Adrenal gland (tissue), 19 donors: ENCODE measurements at places on chromosomes 6 and 20. TPM values are rescaled to one million over a fixed set of nuclear protein-coding genes. Genes with fewer than 3 reads are reported as not detected.

GJA10 gene
- not detected for total RNA-seq

CYP24A1 gene
- not detected for total RNA-seq

PERP gene
- 8.8 TPM for total RNA-seq

CNKSR3 gene
- 2.1 TPM for total RNA-seq

VEGFA gene
- total RNA-seq, result 59.0 TPM

KCNS1 gene
- total RNA-seq, result 0.33 TPM

GGT7 gene
- 6.5 TPM for total RNA-seq

DNA sequence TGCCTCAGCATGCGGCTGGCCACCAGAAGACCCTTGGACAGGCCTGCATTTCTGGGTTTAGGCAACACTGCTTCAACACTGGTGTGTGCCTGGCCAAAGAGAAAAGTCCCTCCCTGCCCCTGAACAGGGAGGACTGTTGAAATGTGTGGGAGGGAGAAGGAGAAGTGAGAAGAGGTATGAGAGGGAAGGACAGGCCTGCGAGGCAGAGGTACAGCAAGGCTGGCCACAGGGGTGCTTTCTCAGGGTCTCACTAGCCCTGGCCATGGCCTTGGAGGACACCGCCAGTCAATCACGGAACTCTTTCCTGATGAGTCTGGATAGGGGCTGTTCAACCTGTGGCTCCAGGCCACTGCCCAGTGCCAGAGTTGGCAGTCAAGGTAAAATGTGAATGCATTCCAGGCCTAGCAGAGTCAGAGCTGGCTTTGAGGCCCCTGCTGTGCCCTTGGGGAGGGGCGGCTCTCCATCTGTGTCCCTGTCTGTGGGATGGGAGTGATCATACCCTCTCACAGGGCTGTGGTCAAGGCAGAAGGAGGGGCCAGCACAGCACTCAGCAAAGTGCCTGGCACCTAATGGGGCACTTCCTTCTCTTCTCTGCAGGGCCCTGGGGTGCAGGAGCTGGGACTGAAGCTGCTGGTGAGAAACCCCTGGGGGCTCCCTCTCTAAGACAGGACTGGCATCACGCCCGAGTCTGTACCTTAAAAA, 43.2 kb upstream of the CDH22 start:
- no peaks in the 10 kb centered on the region for H3K27me3 ChIP-seq
- DNase-seq, result peak; percentile 57
- H3K27ac ChIP-seq, result peak overlapping the region; percentile 63
- peaks cover 42% of the 10 kb centered on the region for H3K4me1 ChIP-seq

- H3K27ac ChIP-seq, result no peak overlapping the region
- peaks cover 6% of the 10 kb centered on the region for H3K4me1 ChIP-seq
- H3K36me3 ChIP-seq, result no peaks in the 10 kb centered on the region
- no peak overlapping the region for H3K4me3 ChIP-seq
Observed at GRCh38 chr6:150638267-150638666, 38.6 kb downstream of the PLEKHG1 start.

DNA sequence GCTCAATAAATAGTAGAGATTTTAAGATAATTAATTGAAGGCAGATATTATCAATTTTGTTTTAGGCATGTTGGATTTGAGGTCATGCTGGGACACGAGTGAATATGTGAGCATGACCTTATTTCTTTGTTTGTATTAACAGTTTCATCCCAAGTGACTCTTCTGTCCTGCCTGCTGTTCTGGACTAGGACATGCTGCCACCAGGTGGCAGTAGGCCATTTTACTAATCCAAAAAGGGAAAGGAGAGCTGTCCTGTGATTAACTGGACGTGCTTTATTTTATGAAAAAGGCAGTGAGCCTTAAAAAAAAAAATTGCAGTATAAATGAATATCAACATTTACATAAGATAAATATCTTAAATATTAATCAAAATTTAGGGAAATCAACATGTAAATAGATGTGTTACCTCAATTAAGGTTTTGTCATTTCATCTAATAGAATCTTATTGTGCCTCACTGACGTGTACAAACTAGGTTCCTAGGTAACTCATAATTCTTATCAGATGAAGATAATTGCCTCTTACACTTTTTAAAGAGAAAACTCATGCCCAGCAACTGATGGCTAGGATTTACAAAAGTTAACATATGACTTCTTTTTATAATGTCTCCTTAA, 49.8 kb downstream of the FRK start:
- H3K4me3 ChIP-seq, result no peak overlapping the region
- H3K27me3 ChIP-seq, result no peaks in the 10 kb centered on the region
- H3K4me1 ChIP-seq, result no peaks in the 10 kb centered on the region
- H3K36me3 ChIP-seq, result no peaks in the 10 kb centered on the region
- no peak overlapping the region for H3K27ac ChIP-seq

GRCh38 chr6:71444222-71444621, 155.6 kb downstream of the OGFRL1 start:
- H3K36me3 ChIP-seq, result no peaks in the 10 kb centered on the region
- H3K4me1 ChIP-seq, result no peaks in the 10 kb centered on the region
- no peaks in the 10 kb centered on the region for H3K27me3 ChIP-seq
- no peak overlapping the region for H3K4me3 ChIP-seq
- DNase-seq, result no peak

DNA sequence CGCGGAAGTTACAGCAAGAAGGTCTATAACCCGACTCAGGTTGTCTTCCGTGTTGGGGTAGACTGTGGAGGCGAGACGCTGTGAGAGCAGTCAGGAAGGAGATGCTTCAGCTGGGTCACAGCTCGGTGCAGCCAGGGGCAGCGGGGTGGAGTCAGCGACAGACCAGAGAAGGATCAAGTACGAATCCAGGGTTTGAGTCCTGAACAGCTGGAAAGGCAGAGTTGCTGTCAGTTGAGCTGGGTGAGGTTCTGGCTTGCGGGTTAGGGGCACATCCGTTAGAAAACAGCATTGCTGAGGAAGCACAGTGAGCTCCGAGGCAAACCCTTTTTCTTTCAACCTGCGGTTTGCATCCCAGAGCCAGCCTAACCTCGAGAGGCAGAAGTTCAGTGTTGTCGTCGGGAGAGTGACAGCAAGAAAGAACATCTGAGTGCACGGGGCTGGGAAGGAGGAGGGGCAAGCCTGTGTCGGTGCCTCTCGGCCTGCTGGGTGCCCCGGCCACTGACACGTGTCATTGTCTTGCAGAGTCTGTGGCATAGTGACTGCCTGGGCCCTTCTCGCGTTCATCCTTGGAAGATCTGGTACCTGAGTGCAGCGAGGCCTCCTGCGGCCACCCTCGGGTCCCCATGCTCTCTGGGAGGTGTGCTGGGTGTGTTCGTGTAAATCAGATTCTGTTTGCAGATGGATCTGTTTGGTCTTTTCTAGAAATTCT, 20.0 kb downstream of the PNLDC1 start:
- H3K4me3 ChIP-seq, result no peak overlapping the region
- no peaks in the 10 kb centered on the region for H3K36me3 ChIP-seq
- H3K4me1 ChIP-seq, result no peaks in the 10 kb centered on the region
- DNase-seq, result no peak
- no peaks in the 10 kb centered on the region for H3K27me3 ChIP-seq
- no peak overlapping the region for H3K27ac ChIP-seq

GRCh38 chr6:13523826-13524622, 36.6 kb upstream of the GFOD1 start:
- no peak for DNase-seq
- H3K27me3 ChIP-seq, result no peaks in the 10 kb centered on the region
- H3K27ac ChIP-seq, result no peak overlapping the region
- no peak overlapping the region for H3K4me3 ChIP-seq
- no peaks in the 10 kb centered on the region for H3K36me3 ChIP-seq
- H3K4me1 ChIP-seq, result no peaks in the 10 kb centered on the region

DNA sequence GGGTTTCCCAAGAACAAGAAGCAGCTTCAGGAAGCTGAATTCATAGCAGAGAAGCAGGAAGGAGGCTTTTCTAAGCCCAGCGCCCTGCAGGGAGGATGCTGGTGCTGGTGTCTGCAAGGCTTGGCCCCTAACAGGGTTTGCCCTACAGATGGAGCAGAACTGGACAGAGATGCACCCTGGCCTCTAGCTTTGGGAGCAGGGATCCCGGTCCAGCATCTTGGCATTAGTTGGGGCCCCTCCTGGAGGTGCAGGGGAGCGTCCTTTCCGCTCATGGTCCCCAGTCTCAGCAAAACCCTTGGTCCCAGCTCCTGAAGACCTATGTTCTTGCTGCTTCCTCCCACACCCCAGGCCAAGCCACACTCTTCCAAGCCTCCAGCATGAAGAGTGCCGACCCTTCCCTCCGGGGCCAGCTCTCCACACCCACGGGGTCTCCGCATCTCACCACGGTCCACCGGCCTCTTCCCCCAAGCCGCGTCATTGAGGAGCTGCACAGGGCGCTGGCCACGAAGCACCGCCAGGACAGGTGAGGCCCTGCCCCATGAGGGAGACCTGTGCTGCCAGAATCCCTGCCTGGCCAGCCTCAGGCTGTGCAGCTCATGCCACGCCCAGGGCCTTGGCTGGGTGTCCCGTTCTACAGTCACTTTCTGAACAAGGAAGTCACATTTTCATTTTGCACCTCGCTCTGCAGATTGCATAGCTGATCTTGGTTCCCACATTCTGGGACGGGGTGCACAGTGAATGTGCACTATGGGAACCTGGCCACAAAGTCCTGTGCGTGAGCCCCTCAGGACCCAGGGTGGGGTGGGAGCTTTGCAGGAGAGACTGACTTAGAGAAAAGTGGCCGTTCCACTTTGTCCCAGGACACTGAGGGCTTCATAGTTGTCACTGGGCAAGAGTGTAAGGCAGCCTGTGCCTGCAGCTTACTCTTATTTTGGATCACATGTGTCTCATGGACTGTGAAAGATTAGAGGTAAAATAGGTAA, 160.2 kb downstream of the SYCP2 start:
- H3K27me3 ChIP-seq, result no peaks in the 10 kb centered on the region
- H3K4me3 ChIP-seq, result no peak overlapping the region
- H3K27ac ChIP-seq, result no peak overlapping the region
- H3K4me1 ChIP-seq, result no peaks in the 10 kb centered on the region

GRCh38 chr20:5967469-5967868, 17.0 kb downstream of the MCM8 start:
- H3K27me3 ChIP-seq, result no peaks in the 10 kb centered on the region
- H3K27ac ChIP-seq, result no peak overlapping the region
- no peaks in the 10 kb centered on the region for H3K4me1 ChIP-seq
- H3K36me3 ChIP-seq, result no peaks in the 10 kb centered on the region

GRCh38 chr6:79605968-79606764, 25.0 kb upstream of the SH3BGRL2 start:
- H3K4me1 ChIP-seq, result no peaks in the 10 kb centered on the region
- H3K36me3 ChIP-seq, result no peaks in the 10 kb centered on the region
- H3K4me3 ChIP-seq, result no peak overlapping the region
- no peak for DNase-seq

DNA sequence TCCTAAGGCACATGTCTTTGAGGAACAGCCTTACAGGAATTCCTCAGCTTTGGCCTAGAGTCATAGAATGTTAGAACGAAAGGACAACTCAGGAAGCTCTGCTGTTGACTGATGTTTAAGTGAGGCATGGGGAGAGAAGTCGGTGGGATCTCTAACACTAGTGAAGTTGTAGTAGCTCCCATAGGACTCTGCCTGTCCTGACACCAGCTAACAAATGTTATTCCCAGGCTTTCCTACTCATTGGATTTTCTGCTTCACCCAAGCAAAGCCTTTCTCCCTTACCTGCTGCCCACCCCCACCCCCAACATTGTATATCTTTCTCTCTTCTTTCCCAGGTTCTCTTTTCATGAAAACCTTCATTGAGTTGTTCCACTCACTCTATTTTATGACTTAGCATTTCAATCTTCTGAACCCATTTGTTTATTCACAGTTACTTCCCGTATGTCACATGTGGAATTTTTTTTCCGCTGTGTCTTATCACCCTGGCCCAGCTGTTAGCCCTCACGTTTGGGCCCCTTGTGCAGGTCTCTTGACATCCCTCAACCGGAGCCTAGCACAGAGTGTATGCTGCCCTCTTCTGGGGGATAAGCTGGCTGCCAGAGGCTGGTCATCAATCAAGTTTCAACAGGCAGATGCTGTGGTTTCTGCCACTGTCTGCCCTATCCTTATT, 39.2 kb upstream of the RNF8 start:
- H3K4me3 ChIP-seq, result no peak overlapping the region
- no peaks in the 10 kb centered on the region for H3K36me3 ChIP-seq
- H3K4me1 ChIP-seq, result no peaks in the 10 kb centered on the region
- no peaks in the 10 kb centered on the region for H3K27me3 ChIP-seq

DNA sequence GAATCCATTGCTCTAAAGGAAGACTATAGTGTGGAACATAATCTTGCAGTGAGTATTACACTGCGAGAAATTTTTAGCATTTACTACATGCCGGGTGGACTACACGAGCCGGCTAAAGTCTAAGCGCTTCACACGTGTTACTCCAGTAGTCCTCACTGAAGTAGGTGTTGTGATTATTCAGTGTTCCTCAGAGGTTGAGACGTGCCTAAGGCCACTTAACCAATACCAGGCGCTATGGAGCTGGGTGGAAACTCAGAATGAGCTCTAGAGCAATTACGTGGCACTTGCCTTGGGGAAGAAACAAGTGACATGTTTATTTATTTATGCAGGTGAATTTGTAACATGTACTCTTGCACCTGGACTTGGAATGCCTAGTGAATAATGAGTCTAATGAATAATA, 46.4 kb downstream of the SASH1 start:
- no peaks in the 10 kb centered on the region for H3K27me3 ChIP-seq
- H3K4me1 ChIP-seq, result no peaks in the 10 kb centered on the region

DNA sequence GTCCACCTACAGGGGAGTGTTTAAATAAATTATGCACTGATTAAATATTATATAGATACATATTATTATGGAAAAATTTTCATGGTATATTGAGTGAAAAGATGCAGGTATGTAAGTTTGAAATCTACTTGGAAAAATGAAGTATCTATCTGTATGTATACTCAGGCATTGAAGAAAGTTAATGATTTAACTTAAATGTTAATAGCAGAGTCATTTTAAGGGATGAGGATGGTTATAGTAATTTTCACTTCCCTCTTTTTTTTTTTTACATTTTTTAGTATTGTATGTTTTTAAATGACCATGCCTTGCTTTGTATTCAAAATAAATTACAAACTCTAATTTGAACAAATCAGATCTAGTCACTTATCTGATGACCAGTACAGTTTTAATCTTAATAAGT, 43.2 kb upstream of the NOTCH4 start:
- no peaks in the 10 kb centered on the region for H3K36me3 ChIP-seq
- DNase-seq, result no peak
- no peaks in the 10 kb centered on the region for H3K27me3 ChIP-seq
- no peak overlapping the region for H3K4me3 ChIP-seq
- H3K27ac ChIP-seq, result no peak overlapping the region

DNA sequence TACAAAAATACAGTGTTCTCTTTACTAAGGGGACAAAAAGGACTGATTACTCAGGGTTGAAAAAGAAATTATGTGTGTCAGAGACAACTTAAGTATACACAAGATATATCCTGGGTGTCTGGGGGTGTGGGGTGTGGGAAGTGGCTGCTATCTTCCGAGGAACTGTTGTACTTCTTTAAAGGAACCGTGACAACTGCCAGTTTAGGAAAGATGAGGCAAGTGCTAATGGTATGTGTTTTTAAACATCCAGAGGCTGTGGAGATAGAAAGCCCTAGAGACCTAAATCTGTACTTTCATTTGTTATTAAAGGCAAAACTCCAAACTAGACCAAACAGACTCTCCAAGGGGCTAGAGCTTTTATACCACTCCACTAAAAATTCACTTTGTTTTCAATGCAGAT, 95.6 kb downstream of the SNAP25 start:
- H3K4me1 ChIP-seq, result no peaks in the 10 kb centered on the region
- H3K36me3 ChIP-seq, result no peaks in the 10 kb centered on the region
- H3K4me3 ChIP-seq, result no peak overlapping the region
- no peak for DNase-seq
